Posterior vena cava (tissue), 2 donors: ENCODE measurements at places on chromosomes 2 and 18. TPM values are rescaled to one million over a fixed set of nuclear protein-coding genes. Genes with fewer than 3 reads are reported as not detected.

DNA sequence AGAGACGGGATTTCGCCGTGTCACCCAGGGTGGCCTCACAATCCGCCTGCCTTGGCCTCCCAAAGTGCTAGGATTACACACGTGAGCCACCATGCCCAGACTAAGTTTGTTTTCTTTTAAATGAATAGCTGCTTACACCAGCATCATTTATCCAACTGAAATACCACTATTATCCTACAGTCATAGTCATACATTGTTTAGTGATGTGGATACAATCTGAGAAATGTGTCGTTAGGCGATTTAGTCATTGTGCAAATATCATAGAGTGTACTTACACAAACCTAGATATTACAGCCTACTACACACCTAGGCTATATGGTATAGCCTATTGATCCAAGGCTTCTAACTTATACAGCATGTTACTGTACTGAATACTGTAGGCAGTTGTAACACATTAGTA, 10.3 kb downstream of the ZC3H15 start:
- DNase-seq, result no peak

GRCh38 chr2:70698847-70699246, 69.2 kb downstream of the ADD2 start:
- DNase-seq, result no peak

GRCh38 chr18:24015639-24016631, 1.4 kb downstream of the TTC39C start:
- DNase-seq, result no peak

GRCh38 chr2:173652767-173653431, 298.2 kb downstream of the CDCA7 start:
- DNase-seq, result no peak

- DNase-seq, result no peak
Observed at GRCh38 chr2:42652086-42652485, 83.7 kb downstream of the MTA3 start.

RGPD4 gene
- total RNA-seq, result 0.37 TPM

ACSL3 gene
- total RNA-seq, result 54.6 TPM

MYL1 gene
- not detected for total RNA-seq

CASP8 gene
- total RNA-seq, result 11.3 TPM
